ENCODE measurements at places on chromosomes 12 and 14. TPM values are rescaled to one million over a fixed set of nuclear protein-coding genes. Genes with fewer than 3 reads are reported as not detected.

Gene GALNT9
- not detected for total RNA-seq

- no peak overlapping the region for H3K4me3 ChIP-seq
- H3K36me3 ChIP-seq, result no peaks in the 10 kb centered on the region
- H3K27me3 ChIP-seq, result 0 out of 2 replicates have a peak, but pooled peaks cover 4% of the 10 kb centered on the region
- H3K4me1 ChIP-seq, result no peaks in the 10 kb centered on the region
- DNase-seq, result no peak
Observed at GRCh38 chr14:28707814-28708213, 58.8 kb upstream of the FOXG1 start.

Gene CRACR2A
- total RNA-seq, result 1.1 TPM

GRCh38 chr14:77323571-77323970, 2.7 kb downstream of the GSTZ1 start:
- DNase-seq, result no peak
- H3K36me3 ChIP-seq, result no peaks in the 10 kb centered on the region
- no peak overlapping the region for H3K27ac ChIP-seq

- no peaks in the 10 kb centered on the region for H3K27me3 ChIP-seq
- DNase-seq, result no peak
Observed at GRCh38 chr14:58946431-58946830, 242.0 kb upstream of the DAAM1 start.

All from SJSA1 (cell line).